ENCODE measurements at places on chromosomes 12 and 14.

GRCh38 chr14:94355191-94355794 lies 32.2 kb upstream of the SERPINA6 start:
- DNase-seq, result no peak

- DNase-seq, result no peak
These were observed 30.3 kb upstream of the INSM2 start for GRCh38 chr14:35503646-35504045.

DNA sequence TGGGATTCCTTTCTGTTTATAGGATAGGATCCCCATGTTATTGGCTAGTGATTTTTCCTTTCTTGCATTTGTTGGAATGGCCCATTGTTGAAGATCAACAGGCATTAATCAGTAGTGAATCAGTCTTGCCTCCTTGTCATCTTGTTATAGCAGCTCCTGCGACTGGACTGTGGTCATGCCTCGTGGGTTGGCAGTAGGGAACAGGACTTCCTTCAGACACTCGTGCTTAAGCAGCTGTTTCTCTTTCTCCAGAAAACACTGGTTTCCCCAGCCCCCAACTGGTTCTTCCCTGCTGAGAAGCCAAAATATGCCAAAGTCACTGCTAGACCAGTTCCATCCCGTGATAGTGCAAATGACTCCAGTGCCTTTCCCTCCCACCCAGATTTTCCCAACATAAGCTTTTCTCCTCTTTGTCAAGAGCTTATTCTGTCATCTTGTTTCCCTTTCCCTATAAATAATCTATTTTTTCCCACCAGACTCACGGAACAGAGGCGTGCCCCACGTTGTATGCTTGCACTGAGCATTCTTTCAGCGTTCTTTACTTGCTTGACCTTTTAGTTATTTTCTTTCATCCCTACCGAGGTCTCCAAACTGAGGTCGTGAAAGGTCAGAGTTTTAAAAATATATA lies 83.5 kb downstream of the SAMD4A start:
- DNase-seq, result no peak

- DNase-seq, result no peak
These were observed 73.7 kb downstream of the ANKS1B start for GRCh38 chr12:99911081-99911480.

GRCh38 chr12:75289753-75290152 lies 40.4 kb downstream of the CAPS2 start:
- DNase-seq, result no peak

- no peak for DNase-seq
These were observed 53.7 kb downstream of the SOX5 start for GRCh38 chr12:23895792-23896218.

GRCh38 chr12:50538182-50538581 lies 33.4 kb downstream of the DIP2B start:
- no peak for DNase-seq

DNA sequence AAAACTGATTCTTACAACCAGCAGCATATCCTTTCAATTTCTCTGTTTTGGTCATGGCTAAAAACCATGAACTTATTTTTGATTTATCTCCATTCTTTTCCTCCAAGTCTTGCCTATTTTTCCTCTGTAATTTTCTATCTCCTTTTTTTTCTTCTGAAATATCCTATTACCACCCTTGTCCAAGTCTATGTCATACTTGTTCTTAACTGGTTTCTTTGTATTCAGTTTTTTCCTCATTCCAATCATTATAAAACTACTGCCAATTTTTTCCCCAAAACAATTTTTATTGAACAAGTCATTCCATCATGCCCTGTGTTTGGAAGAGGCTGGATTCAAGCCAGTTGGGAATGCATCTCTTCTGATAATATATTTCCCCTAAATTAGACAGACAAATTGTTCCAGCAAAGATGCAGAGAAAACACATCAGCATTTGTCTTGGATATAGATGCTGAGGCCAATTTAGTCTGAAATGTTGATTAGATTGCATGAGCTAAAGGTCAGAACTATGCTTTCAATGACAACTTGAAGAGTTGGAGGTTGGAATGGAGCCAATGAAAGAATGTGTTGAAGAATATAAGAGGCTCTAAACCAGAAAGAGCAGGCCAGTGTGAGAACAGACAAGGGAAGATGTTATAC lies 30.7 kb downstream of the OTOGL start:
- no peak for DNase-seq

- no peak for DNase-seq
These were observed 164.1 kb downstream of the KITLG start for GRCh38 chr12:88416155-88416554.

DNA sequence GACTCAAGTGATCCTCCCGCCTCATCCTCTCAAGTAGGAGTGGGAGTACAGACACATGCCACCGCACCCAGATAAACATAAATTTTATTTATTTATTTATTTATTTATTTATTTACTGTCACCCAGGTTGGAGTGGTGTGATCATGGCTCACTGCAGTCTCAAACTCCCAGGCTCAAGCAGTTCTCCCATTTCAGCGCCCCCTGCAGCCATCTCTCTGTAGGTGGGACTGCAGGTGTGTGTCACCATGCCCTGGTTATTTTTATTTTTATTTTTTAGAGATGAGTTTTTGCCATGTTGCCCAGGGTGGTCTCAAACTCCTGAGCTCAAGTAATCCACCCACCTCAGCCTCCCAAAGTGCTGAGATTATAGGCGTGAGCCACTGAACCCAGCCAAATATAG lies 33.2 kb upstream of the KIF21A start:
- DNase-seq, result no peak
